ENCODE measurements at places on chromosomes 4 and X. TPM values are rescaled to one million over a fixed set of nuclear protein-coding genes. Genes with fewer than 3 reads are reported as not detected.

RGN gene
- total RNA-seq, result 0.32 TPM

LINC00632 gene
- total RNA-seq, result 1.7 TPM

UGT2B15 gene
- 0.44 TPM for total RNA-seq

CNGA1 gene
- not detected for total RNA-seq

GRCh38 chr4:122873146-122873545 is 46.5 kb downstream of the FGF2 start:
- DNase-seq, result no peak
- no peak overlapping the region for H3K27ac ChIP-seq
- H3K36me3 ChIP-seq, result no peaks in the 10 kb centered on the region
- H3K4me3 ChIP-seq, result no peak overlapping the region
- H3K4me1 ChIP-seq, result no peaks in the 10 kb centered on the region

- H3K27me3 ChIP-seq, result no peaks in the 10 kb centered on the region
- H3K27ac ChIP-seq, result no peak overlapping the region
- no peaks in the 10 kb centered on the region for H3K4me1 ChIP-seq
- no peaks in the 10 kb centered on the region for H3K36me3 ChIP-seq
- DNase-seq, result no peak
Measured at GRCh38 chr4:151048913-151049312, 33.8 kb upstream of the LRBA start.
